ENCODE measurements at places on chromosomes 6 and 20.

GRCh38 chr6:158666628-158667359 lies 16.9 kb downstream of the SYTL3 start:
- DNase-seq, result peak; percentile 79

GRCh38 chr20:61777773-61778494 lies 287.7 kb downstream of the TAF4 start:
- no peak for DNase-seq

DNA sequence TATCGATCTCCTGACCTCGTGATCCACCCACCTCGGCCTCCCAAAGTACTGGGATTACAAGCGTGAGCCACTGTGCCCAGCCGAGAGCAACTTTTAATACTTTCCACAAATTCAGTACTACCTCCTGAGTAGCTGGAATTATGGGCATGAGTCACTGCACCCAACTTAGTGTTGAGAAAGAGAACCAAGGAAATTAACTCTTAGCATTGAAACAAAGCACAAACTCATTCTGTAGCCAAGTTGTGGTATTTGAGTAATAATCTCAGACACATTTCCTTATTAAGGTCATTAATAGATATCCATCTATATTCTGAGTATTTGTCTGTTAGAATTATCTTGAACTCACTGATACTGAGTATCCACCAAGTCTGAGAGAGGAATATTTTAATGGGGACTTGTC lies 14.3 kb upstream of the ELOVL2 start:
- DNase-seq, result peak; percentile 62

DNA sequence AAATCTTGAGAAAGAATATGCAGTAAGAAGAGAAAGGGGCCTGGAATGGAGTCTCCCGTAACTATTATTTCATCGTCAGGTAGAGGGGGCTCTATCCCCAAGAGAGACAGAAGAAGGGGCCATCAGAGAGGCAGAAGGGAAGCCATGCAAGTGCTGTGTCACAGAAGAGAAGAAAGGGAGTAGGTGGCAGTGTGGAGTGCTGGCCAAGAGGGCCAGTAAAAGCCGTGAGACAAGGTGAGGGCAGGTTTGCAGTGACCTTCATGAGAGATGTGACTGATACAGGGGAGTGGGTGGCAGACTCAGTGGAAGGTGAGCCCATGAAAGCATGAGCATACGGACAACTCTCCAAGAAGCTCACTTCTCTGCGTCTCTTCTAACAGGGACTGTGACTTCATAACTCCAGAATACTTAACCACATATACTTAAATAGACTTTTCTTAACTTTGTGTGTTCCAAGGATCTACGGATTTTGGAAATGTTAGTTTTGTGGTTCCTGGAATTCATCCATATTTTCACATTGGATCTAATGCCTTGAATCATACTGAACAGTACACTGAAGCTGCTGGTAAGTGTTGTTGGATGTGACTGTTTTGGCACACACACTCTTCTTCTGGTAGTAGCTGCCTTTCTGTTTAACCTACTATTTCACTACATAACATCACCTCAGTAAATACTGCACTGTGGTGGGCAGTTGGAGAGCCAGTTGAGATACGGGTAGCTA lies 15.6 kb downstream of the PM20D2 start:
- DNase-seq, result peak; percentile 61

GRCh38 chr6:33075208-33075567 lies 602 bp upstream of the HLA-DPB1 start:
- DNase-seq, result no peak

DNA sequence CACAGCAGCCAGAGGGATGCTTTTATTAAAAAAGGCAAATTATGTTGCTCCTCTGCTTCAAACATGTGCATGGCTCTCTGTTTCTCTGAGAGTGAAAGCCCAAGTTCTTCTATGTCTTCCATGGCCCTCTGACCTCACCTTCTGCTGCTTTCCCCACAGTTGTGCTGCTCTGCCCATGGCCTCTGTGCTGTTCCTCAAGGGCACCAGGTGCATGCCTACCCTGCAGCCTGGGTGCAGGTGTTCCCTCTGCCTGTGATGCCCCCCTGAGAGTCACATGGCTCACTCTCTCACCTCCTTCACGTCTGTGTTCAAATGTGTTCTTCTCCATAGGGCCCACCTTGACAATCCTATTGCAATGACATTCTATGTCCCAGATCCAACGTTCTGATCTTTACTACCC lies 477.0 kb upstream of the CHD6 start:
- no peak for DNase-seq

GRCh38 chr6:40349901-40350746 lies 237.0 kb downstream of the LRFN2 start:
- DNase-seq, result no peak

GRCh38 chr20:28562510-28562898 lies 2695.0 kb upstream of the DEFB115 start:
- DNase-seq, result peak; percentile 71

GRCh38 chr6:166473886-166474571 lies 91.3 kb upstream of the MPC1 start:
- no peak for DNase-seq

- peak; percentile 57 for DNase-seq
Measured at GRCh38 chr6:56802584-56802983, 152.3 kb upstream of the BEND6 start.

GRCh38 chr6:108608453-108609275 lies 47.9 kb downstream of the FOXO3 start:
- DNase-seq, result peak; percentile 53

All from fibroblast of mammary gland (primary cell).